ENCODE measurements at places on chromosomes 13 and 19.

GRCh38 chr19:3370728-3371591 is 4.6 kb downstream of the NFIC start:
- no peak for DNase-seq

DNA sequence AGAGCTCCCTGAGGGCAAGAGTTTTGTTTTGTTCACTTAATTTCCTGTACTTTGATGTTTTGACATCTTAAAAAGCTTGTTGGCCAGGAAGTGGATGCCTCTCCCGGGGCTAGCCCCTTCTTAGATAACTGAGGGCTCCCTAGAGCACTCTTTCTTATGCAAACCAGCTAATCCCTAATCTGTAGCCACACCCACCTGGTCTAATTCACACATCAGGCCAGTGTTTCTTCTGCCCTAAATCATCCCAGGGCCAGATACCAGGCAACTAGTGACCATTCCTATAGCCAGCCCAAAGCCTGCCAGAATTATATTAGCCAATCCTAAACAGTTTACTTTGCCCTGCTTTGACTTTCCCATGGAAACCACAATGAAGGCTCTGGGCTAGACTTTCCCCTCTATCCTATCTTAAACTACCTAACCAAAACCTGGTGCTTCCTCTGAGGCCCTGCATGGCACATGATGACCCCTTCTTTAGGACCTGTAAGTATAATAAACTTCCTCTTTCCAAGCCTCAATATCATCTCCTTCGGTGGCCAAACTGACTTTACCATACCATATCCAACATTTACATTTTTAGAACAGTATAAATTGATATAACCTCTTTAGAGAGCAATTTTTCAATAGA is 24.8 kb downstream of the WBP4 start:
- no peak for DNase-seq

DNA sequence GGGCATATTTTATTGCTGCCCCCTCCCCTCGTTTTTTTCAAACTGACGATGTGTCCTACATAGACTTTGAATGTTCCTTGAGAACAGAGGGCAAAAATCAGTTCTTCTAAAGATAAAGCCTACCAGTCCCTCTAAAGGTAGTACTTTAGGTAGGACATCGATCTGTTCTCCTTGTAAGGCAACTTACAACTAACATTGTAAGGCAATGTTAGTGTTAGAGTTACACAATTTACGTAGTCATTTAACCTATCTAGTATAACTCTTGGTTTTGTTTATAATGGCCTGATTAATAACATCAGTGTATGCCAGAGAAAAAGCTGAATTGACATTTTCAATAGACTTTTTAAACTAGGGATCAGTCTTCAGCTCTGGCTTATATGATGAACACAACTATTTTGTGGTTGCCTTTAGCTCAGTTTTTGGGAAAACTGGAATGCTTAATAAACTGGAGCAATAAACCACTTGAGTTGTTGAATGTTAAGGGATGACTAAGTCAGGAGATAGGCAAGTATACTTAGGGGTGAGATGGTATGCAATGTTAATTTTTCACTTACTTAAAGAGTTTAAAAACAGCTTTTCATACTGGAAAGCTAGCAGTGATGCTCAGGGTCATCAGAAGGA is 2.2 kb downstream of the NDFIP2 start:
- no peak for DNase-seq

DNA sequence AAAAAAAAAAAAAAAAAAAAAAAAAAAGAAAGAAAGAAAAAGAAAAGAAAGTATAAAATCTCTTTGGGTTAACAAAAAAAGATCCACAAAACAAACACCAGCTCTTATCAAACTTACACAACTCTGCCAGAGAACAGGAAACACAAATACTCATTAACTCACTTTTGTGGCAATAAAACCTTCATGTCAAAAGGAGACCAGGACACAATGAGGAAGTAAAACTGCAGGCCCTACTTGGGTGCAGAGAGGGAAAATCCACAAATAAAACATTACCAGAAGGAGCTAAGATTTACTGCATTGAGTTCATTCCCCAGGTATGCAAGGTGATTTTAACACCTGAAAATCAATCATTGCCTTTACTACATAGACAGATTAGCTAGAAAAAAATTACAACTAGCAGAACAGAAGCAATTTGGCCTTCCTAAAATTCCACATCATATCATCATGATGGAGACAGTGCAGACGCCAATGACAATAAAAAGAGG is 9.6 kb upstream of the CEACAM5 start:
- DNase-seq = no peak

DNA sequence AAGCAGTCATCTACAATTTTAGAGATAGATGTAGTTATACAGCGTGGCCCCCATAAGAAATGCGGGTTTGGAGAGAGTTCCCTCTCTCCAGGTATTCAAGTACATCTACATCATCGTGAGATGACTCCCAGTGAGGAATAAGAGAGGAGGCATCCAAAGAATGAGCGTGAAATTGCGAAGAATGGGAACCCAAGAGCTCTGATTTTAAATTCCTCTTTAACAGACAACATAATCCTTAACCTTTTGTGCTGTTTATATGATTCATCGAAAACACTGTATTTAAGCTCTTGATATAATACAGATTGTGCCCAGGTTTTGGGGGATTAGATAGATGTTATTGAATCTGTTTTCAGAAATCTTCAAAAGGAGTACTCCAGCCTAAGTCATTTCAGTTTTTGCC is 161.5 kb downstream of the COG6 start:
- DNase-seq = no peak

GRCh38 chr19:18593367-18594095 is 4.9 kb downstream of the REX1BD start:
- DNase-seq = no peak

DNA sequence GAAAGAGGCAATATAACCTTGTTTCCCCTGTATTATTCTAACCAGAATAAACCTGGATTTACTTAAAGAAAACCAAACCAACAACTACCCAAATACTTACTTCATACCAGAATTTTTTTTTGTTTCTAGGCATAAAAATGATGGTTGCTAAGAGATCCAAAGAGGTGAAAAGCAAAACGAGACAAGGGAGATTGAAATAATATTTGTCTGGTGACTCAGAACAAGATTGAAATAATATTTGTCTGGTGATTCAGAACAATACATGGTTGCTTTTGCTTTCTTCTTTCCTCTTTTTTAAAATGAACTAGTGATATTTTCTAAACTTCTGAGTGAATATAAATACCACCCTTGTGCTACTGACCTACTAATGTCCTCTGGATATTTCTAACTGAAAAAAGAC is 592.9 kb downstream of the KCTD12 start:
- no peak for DNase-seq

DNA sequence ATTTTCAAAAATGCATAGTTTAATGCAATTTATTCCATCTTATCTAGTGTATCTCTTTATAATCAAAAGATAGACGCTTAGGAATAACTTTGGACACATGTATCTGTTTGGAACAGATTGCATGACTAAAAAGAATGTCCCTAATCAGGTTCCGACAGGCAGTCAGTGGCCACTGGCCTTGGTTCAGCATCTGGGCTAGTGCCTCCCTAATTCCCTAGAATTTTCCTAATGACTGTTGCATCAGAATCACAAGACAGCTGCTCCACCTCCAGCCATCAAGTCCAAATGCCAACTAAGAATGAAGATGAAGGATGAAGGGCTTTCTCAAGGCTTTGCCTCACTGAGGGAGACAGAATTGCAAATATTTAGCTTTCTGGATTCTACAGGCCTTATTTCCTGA is 173.8 kb downstream of the EFNB2 start:
- no peak for DNase-seq

Data from NCI-H446 treated with DMSO at 0.1 percent for 48 hours (cell line).